Osteocyte (in vitro differentiated cells): ENCODE measurements at places on chromosomes 1 and 21. TPM values are rescaled to one million over a fixed set of nuclear protein-coding genes. Genes with fewer than 3 reads are reported as not detected.

LRRC8B gene
- total RNA-seq, result 2.3 and 4.1 TPM in 2 replicates

SLAMF9 gene
- not detected in 2 replicates for total RNA-seq

BSND gene
- not detected in 2 replicates for total RNA-seq

C1orf185 gene
- not detected in 2 replicates for total RNA-seq

OR6Y1 gene
- total RNA-seq, result not detected in 2 replicates

LRRC8C gene
- total RNA-seq, result 3.5 and 3.8 TPM in 2 replicates

FAAH gene
- total RNA-seq, result 12.2 and 15.3 TPM in 2 replicates

ARID4B gene
- total RNA-seq, result 41.3 and 41.5 TPM in 2 replicates

MMEL1 gene
- not detected in 2 replicates for total RNA-seq

NBPF10 gene
- total RNA-seq, result 5.1 and 5.3 TPM in 2 replicates

LAX1 gene
- total RNA-seq, result not detected in 2 replicates

SPATA45 gene
- total RNA-seq, result not detected in 2 replicates

SH2D2A gene
- not detected in 2 replicates for total RNA-seq

SMIM11 gene
- 3.3 and 3.9 TPM in 2 replicates for total RNA-seq

ZNF648 gene
- not detected in 2 replicates for total RNA-seq

SLC22A15 gene
- 4.5 and 5.8 TPM in 2 replicates for total RNA-seq

INSRR gene
- total RNA-seq, result 0.08 and 0.21 TPM in 2 replicates

ECM1 gene
- total RNA-seq, result 17.4 and 19.8 TPM in 2 replicates

KCNH1 gene
- total RNA-seq, result 7.3 and 9.4 TPM in 2 replicates

DLGAP3 gene
- total RNA-seq, result 0.21 TPM in 1 of 2 replicates, not detected in the other

KLF17 gene
- not detected in 2 replicates for total RNA-seq

ANGPTL3 gene
- total RNA-seq, result not detected in 2 replicates

ANXA9 gene
- total RNA-seq, result not detected in 2 replicates

AQP10 gene
- total RNA-seq, result not detected in 2 replicates

SLC6A17 gene
- 1.5 and 1.6 TPM in 2 replicates for total RNA-seq

SYPL2 gene
- 0.59 and 1.1 TPM in 2 replicates for total RNA-seq

MAP3K7CL gene
- 1.8 and 2.4 TPM in 2 replicates for total RNA-seq

MECR gene
- total RNA-seq, result 20.5 and 22.5 TPM in 2 replicates

EXTL2 gene
- total RNA-seq, result 32.5 and 33.6 TPM in 2 replicates

PAX7 gene
- total RNA-seq, result not detected in 2 replicates

CLCA2 gene
- total RNA-seq, result 0.13 TPM in 1 of 2 replicates, not detected in the other

SHISAL2A gene
- not detected in 2 replicates for total RNA-seq
